ENCODE measurements at places on chromosomes 2 and 18.

DNA sequence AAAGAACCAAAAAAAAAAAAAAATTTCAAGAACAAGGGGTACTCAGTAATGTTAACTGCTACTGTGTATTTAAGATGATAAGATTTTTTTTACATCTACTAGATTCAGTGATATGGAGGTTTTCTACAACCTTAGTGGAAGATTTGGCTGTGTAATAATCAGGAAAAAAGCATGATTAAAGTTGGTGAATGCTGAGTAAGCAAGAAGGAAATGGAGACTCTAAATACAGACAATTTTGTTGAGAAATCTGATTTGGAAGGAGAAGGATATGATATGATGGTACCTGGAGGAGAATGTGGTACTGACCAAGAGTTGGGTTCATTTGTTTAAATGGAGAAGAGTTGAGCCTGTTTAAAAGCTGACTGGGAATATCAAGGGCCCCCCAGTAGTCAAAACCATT is 125.1 kb downstream of the WDPCP start:
- no peak for DNase-seq

DNA sequence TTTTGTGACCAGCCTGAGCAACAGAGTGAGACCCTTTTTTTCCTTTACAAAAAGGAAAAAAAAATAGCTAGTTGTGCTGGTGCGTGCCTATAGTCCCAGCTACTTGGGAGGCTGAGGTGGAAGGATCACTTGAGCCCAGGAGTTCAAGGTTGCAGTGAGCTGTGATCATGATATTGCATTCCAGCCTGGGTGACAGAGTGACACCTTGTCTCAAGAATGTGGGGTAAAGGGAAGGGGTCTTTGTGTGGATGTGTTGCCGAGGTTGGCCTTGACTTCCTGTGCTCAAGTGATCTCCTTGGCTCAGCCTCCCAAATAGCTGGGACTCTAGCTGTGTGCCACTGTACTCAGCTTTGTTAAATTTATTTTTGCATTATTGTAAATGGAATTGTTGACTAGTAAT is 120.6 kb downstream of the ZNF407 start:
- no peak for DNase-seq

- DNase-seq: no peak
Measured at GRCh38 chr2:95270541-95271081, 3.6 kb upstream of the PROM2 start.

GRCh38 chr2:62536873-62537547 is 31.0 kb upstream of the TMEM17 start:
- DNase-seq: no peak

DNA sequence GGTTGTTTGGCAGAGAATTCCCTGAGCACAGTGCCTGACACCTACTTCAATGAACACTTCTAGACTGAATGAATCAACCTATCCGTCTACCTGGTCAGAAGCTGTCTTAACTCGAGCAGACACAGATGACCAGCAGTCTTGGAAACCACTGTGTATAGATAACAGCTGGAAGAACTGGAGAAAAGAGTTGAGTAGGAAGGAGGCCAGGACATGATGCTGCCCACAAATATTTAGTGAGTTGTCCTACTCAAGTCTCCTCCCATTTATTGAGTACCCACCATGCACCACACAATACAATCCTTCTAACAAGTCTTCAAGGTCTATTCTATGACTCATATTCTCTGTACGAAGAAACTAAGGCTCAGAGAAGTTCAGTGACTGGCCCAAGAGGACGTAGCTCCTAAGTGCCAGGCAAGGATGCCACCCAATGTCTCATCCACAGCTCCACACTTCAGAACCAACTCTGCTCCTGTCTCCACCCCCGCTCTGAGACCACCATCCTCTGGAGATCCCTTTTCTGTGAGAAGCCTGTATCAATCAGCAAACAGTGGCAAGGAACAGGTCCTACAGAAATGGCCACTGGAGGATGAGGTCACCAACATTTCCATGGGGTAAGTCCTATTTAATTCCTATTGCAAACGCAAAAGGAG is 62.2 kb downstream of the GALNT14 start:
- DNase-seq: no peak

DNA sequence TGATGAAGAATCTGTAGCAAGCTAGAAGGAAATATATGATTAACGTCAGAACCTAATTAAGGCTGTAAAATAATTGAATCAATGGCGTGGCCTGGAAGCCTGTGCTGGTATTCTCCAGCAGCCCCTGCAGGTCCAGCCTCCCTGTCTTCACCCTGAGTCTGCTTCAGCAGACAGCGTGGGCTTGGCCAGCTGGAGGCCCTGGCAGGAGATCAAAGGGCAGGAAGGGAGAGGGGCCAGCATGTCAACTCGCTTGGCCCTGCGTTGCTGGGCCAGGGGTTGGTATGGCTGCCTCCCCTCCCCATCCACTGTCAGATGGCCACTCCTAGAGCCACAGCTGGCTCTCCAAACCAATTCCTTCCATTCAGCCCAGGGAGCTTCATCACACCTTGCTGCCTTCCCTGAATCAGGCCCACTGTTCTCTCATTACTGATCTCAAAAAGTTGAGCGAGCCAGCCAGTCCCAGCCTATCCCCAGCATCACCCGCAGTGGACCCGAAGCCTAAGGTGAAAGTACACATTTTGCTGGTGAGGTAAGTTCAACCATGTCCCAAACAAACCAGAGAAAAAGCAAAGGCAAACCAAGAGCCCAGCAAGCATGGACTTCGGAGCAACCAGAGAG is 228.4 kb upstream of the AGAP1 start:
- DNase-seq: no peak

- DNase-seq: peak; percentile 72
Measured at GRCh38 chr2:14635391-14635871, 2.9 kb downstream of the LRATD1 start.

- DNase-seq: no peak
Measured at GRCh38 chr2:238486123-238486848, 59.6 kb downstream of the ASB1 start.

- DNase-seq: no peak
Measured at GRCh38 chr2:3871002-3871401, 167.6 kb downstream of the DCDC2C start.

- no peak for DNase-seq
Measured at GRCh38 chr2:157825885-157826284, 50.2 kb downstream of the ACVR1 start.

DNA sequence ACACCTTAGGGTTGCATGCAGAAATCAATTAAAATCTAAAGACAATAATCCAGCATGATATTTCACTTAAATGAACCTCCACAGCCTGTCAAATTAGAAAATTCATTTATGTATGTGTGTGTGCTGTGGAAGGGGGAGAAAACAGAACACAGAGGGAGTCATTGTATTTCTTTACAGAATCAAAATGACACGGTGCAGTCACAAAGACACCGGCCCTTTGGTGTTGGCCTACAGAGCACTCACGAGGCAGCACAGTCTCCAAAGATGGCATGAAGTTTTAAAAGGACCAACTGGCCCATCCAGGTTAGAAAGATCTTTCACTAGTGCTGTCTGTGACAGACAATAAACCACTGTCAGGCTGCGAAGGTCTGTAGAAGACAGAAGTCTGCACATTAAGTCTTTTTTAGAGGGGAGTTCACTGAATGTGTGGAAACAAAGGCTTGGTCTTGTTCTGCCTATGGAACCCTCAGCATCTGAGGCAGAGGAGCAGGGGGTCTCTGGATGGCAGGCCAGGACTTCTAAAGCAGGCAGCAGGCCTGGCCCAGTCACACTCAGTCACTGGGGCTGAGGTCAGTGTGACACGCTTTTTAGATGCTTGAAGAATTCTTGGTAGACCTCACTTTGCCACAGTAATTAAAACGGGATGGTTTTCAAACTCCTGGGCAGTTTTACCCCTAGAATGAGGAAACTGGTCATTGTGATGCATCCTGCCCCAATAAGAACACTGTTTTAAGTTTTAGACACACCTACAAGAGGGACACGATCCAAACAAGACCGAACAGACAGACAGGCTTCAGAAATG is 184.9 kb downstream of the AFF3 start:
- no peak for DNase-seq

- no peak for DNase-seq
Measured at GRCh38 chr2:111918383-111918806, 20.0 kb downstream of the MERTK start.

DNA sequence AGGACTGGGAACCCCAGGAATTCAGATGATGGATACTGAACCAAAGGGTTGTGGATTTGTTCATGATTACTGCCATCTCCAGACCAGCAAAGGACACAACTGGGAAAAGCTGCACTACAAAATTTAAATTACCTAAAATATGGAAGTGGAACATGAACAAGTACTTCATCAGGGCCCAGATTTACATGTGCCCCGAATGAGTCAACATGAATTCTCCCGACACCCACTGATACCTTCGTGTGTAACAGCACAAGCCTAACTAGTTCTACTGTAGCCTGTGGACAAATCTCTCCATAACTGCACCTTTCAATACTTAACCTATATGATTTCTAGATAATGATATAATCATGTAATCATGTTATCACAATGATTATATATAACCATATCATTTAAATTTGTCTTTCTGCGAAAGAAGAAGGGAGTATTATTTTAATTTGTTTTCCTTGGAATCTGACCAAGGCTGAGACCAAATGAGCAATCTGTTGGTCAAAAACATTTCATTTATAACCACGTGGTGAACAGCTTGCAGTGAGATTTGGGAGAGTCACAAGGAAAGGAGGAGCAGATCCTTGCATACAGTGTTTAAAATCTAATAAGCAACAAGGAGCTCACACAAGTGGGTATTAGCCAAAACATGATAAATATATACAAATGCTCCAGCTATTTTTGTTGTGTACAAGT is 70.5 kb downstream of the CACNB4 start:
- DNase-seq: no peak

DNA sequence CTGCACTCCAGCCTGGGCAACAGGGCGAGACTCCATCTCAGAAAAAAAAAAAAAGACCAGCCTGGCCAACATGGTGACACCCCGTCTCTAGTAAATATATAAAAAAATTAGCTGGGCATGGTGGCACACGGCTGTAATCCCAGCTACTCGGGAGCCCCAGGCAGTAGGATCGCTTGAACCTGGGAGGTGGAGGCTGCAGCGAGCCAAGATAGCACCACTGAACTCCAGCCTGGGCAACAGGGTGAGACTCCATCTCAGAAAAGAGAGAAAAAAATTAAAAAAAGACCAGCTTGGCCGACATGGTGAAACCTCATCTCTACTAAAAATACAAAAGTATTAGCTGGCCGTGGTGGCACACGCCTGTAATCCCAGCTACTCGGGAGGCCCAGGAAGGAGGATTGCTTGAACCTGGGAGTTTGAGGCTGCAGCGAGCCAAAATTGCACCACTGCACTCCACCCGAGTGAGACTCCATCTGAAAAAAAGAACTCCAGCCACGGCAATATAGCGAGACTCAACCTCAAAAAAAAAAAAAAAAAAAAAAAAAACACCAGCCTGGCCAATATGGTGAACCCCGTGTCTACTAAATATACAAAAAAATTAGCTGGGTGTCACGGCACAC is 346.1 kb upstream of the PLGLB2 start:
- no peak for DNase-seq

- DNase-seq: no peak
Measured at GRCh38 chr2:71907503-71907902, 240.2 kb downstream of the CYP26B1 start.

GRCh38 chr2:110802208-110802932 is 70.0 kb downstream of the ACOXL start:
- DNase-seq: no peak

- DNase-seq: peak; percentile 43
Measured at GRCh38 chr2:234564699-234565098, 67.8 kb upstream of the ARL4C start.

- DNase-seq: no peak
Measured at GRCh38 chr2:146312899-146313298, 1531.9 kb upstream of the ACVR2A start.

DNA sequence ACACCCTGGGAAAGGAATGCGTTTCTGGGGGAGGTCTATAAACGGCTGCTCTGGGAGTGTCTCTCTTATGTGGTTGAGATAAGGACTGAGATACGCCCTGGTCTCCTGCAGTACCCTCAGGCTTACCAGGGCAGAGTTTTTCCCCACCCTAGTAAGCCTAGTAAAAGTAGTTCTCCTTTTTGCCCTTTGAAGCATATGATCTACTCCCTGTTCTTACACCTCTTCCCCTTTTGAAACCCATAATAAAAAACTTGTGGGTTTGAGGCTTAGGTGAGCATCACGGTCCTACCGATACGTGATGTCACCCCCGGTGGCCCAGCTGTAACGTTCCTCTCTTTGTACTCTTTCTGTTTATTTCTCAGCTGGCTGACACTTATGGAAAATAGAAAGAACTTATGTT is 97.4 kb downstream of the FSIP2 start:
- DNase-seq: no peak

DNA sequence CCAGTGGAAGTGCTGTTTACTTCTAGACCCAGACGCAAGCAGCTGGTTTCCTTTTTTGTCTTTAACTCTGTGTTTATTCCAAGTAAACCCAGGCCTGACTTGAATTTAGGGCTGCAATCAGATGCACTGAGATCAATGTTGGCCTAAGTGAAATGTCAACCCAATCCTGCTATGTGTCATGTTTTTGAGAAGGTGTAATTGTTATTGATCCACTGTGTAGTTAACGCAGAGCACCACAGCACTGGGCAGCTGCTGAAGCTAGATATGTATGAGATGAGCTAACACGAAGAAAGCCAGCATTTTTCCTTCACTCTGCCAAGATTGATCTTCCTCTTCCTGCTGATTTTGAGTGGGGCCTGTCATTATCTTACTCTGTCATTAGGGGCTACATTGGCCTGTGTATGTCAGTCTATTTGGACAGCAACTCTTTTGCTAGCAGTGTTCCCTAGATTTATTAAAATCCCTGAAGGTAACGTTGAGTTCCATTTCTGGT is 18.9 kb upstream of the DLX1 start:
- no peak for DNase-seq

DNA sequence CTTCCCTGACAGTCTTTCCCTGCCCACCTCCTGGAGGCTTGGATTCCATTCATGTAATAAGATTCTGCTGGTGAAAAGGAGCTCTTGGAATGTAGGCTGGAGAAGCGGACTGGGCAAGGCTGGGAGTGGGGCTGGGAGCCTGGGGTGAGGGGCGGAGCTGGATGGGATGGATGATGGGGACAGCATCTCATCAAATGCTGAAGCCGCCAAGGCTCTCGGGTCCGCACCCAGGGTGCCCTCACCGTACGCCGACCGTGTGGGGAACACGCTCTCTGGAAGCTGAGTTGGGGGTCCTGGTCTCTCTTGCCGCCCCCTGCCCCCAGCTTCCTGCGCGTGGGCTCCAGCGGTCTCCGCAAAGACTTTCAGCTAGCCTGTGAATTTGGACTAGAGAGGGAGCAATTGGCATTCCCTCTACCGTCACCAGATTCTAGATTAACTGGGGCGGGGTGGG is 9.1 kb downstream of the RAX start:
- DNase-seq: no peak

DNA sequence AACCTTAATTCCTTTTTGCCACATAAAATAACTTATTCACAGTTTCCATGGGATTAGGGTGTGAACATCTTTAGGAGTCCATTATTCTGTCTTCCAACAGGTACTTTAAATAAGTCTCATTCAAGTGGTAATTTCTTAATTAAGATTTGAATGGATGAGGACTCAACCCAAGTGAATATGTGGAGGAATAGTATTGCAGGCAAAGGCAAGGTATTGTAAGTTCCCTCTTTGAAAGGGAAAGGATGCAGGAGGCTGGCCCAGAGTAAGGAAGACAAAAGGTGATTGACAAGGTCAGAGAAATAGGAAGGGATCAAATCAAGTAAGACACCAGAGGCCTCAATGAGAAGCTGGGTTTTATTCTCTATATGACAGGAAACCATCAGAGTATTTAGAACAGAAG is 238.2 kb upstream of the RBMS1 start:
- DNase-seq: no peak

GRCh38 chr2:42877511-42877910 is 85.1 kb upstream of the HAAO start:
- no peak for DNase-seq
